ENCODE measurements at places on chromosomes 3 and 15.

DNA sequence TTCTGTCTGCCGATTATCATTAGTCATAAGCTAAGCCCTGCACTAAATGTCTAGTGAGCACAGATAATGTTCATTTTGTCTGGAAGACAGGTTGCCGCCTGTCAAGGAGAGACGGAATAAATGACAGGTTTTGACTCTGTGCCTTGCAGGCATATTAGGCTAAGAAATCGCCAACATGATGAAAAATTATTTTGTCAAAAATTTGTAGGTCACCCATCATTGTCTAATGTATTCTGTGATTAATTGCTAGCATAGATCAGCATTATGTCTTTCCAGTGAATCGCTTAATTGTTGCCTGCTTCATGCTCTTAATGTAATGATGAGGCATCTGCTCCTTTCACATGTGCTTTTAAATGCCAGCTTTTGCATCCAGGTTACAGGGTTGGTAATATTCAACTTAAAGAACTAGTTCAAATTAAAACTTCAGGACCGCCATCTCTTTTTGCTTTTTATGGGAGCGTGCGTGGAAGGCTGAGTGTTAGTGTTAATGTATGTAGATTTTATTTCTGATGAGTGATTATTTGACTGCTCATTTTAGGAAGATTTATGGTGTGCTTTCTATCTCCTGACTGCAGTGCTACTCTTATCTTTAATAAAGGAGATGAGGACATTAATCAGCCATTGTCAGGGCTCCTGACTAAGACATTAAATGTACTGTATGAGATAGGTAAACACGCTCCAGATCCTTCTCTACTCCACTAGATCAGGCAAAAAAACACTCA is 120.8 kb upstream of the MEIS2 start:
- no peak for DNase-seq

DNA sequence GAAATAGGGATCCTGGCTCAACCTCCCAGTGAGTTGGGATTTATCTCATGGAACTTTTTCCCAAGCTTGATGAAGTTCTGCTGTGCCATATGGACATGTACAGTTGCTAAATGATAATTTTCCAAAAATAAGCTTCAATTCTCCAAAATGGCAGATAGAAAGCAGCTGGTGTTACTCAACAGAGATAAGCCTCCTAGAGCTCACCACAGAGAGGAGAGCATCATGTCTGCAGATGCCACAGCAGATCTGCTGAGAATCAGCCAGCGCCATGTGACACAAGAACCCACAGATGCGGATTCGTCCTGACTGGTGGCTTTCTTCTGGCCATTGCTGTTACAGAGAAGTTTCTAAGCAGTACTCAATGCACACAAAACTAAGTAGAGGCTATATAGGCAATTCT is 50.6 kb downstream of the AGTR1 start:
- no peak for DNase-seq

DNA sequence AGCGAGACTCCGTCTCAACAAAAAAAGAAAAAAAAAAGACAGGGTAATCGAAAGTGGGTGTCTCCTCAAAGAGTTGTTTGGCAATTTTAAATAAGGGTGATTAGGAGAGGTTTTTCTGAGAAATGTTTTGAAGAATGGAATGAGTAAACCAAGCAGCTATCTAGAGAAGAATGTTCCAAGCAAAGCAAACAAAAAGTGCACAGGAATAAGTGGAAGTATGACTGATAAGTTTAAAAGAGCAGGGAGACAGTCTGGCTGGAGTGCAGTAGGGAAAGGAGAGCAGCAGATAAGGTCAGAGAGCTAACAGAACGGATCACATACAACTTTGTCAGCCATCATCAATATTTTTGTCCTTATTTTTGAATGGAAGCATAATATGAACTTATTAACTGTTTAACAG is 853.5 kb downstream of the TUSC7 start:
- no peak for DNase-seq

- no peak for DNase-seq
Observed at GRCh38 chr3:89577637-89578530, 470.5 kb downstream of the EPHA3 start.

DNA sequence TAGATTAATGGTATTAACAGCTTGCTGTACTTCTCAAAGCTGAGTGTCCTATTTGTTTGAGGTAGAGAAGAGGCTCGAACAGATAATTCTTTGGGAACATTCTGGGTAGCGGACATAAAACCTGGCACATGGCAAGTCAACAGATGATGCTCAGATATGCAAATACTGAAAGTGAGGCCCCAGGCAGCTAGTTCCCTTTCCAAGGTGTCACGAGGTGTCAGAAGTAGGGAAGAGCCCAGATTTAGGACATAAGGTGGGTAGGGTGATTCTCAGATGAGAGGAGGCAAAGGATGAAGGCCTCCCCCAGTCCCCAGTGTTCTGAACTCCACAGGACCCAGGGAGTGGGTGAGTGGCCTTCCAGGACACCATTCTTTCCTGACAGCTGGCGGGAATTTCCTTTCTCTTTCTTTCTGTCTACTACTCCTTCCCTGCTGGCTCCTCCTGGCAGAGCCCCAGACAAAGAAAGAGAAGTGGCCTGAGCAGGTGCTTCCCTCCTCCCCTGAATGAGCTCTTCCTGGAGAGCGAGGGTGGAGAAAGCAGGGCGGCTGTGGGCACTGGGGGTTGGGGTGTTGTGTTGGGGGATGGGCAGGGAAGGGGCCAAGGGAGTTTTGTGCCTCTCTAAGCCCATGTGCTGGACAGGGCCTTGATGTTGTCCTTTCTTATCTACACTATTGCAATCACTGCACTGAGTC is 87.5 kb downstream of the CORO2B start:
- DNase-seq = no peak

GRCh38 chr3:173249457-173249856 is 108.4 kb upstream of the SPATA16 start:
- no peak for DNase-seq

DNA sequence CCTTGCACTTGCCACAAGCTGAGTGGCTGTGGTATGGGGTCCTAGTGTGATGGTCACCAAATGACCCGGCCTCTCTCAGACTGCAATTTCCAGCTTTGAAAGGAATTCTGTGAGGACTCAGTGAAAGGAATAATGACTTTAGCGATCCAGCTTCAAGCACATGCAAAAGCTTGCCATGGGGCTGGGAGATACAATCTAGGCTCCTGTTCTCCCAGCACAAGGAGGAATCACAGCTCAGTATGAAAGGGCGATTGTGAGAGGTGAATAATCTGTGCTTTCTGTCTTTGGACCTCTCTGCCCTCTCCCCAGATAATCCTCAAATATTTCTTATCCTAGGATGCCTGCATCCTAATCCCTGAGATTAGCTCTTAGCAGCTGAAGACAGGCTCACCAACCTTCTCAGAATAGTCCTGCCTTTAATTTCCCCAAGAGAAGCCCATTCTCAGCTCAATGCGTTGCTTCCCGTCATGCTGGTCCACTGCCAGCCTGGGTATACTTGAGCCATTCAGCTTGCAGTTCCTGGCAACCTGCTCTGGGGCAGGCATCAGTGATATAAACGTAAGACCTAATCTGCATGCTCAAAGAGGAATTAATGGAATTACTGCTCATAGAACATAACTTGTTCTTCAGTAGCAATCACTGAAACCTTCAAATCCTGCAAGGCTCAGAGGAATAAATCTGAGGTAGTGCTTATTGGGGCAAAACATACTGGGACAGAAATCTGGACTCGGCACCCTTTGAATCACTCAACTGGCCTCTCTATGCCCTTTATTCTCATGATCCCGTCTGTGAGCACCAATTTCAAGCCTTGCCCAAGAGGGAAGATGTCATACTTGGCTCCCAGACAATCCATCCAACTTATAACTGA is 15.1 kb downstream of the TLNRD1 start:
- DNase-seq = no peak

GRCh38 chr3:135226057-135226456 is 431.0 kb downstream of the EPHB1 start:
- no peak for DNase-seq
